ENCODE measurements at places on chromosomes 12 and 14.

DNA sequence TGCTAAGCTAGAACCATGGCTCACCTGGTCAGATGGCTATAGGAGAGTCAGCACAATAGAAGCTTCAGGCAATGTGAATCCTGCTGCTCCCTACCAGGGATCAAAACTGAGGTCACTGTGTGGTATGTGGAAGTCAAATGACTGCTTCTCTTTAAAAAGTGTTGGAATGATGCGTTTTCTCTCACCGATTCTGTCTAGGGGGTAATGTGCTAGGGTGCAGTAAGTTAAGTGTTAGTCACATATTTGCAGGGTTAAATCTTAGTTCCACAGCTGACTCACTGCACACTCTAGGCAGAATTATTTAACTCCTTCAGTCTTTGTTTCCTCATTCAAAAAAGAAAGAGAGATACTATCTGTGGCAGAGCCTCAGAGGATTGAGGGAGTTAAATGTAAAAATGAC, 696.6 kb downstream of the DIO2 start:
- DNase-seq, result peak; percentile 23

DNA sequence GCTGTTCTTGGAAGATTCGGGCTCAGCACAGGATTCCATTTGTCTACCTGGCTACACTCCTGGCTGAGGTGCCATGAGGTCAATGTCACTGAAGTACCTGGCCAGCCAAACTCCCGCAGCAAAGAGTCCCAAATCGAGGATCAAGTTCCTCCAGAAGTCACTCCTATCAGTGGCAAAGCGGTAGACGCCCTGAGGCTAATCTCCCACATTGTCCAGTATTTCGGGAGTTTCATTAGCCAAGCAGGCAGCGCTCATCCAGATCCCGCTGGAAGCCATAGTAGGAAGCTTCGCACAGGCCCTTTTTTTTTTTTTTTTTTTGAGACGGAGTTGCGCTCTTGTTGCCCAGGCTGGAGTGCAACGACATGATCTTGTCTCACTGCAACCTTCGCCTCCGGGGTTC, 8.9 kb upstream of the AACS start:
- no peak for DNase-seq

DNA sequence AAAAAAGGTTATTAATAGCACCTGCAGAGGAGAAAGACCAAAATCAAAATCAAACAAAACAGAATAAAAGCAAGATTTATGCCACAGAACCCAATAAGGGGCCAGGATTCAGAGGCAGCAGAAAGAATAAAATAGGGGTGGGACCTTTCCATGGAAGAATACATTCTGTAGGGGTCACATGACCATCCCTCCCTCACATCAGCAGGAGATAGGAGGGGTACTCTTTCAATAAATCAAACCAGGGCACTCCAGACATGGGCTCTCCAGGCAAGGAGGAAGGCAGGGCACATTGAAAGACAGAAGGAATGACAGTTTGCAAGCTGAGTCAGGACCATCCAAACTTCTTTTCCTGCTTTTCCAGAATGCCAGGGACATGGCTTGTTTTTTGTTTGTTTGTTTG, 39.8 kb downstream of the OTX2 start:
- no peak for DNase-seq

DNA sequence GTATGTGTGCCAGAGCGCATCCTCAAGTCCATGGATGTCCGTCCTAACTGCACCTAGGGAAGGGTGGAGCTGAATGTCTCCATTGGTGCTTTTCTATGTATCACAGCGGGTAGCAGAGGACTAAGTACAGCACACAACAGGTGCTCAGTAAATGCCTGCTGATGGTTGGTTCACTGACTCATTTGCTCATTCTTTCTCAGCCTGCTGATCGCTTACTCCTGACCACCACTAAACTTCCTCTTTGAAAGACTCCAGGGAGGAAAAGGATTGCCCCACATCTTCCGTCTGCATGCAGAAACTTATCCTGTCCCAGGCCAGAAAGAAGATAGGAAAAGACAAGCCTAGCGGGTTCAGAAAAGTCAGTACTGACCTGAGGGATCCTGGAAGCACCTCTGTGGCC, 66.3 kb downstream of the B4GALNT3 start:
- no peak for DNase-seq

Data from AG10803 (cell line).